ENCODE measurements at places on chromosomes 3 and 15. TPM values are rescaled to one million over a fixed set of nuclear protein-coding genes. Genes with fewer than 3 reads are reported as not detected.

CCNDBP1 gene
- 58.7 TPM for total RNA-seq

GATM gene
- total RNA-seq, result 159 TPM

KLF15 gene
- 25.2 TPM for total RNA-seq

ASB14 gene
- total RNA-seq, result not detected

ATP13A4 gene
- 36.1 TPM for total RNA-seq

FBXL2 gene
- total RNA-seq, result 61.6 TPM

UMPS gene
- 27.4 TPM for total RNA-seq

CELF6 gene
- 18.2 TPM for total RNA-seq

GABRA5 gene
- 101 TPM for total RNA-seq

STX19 gene
- 0.49 TPM for total RNA-seq

PEAK1 gene
- 87.5 TPM for total RNA-seq

NOX5 gene
- 0.74 TPM for total RNA-seq

PRR23E gene
- not detected for total RNA-seq

DAZL gene
- not detected for total RNA-seq
